ENCODE measurements at places on chromosomes 2 and 18.

DNA sequence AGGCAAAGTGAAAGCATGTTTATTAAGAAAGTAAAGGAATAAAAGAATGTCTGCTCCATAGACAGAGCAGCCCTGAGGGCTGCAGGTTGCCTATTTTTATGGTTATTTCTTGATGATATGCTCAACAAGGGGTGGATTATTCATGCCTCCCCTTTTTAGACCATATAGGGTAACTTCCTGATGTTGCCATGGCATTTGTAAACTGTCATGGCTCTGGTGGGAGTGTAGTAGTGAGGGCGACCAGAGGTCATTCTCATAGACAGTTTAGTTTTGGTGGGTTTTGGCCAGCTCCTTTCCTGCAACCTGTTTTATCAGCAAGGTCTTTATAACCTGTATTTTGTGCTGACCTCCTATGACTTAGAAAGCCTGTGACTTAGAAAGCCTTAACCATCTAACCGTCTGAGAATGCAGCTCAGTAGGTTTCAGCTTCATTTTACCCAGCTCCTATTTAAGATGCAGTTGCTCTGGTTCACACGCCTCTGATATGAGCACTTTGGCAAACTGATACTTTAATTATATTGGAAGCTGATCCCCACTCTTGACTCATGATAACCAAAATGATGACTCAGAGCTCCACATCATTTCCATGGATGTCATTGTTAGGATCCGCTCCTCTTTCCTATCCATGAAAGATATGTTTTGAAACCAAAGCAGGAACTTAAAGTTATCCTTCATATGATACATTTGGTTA lies 14.5 kb upstream of the ERMN start:
- no peak for DNase-seq

DNA sequence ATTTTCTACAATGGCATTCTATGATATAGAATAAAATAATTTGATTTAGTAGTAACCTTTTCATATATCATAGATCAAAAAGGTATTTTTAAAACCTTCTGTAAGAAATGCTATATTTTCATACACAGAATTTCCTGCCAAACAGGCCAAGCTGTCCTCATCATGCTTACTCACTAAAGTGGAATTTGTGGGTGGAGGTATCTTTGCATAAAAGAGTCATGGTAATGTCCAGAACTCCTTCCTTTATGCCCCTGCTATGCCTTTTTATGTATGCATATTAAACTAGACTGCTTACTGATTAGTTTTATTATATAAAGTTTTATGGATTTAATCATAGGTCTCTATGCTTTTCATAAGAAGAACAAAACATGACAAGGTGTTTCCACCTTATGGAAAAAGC lies 27.5 kb upstream of the MARCHF7 start:
- no peak for DNase-seq

DNA sequence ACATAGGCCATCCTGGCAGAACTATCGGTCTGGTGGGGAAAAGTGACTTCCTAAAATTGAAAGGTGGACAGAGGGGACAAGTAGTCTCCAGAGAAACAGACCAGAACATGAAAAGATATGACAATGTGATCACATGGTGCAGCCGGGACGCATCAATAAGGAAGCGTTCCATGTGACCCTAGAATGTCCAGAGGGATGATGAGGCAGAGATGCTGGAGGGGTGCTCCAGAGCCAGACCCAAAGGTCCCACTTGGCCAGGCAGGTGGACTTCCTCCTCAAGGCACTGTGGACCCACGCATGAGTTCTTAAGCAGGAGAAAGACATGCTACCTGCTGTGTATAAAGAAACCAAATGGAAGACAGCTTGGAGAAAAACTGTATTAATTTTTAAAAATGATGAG lies 50.2 kb downstream of the CDH2 start:
- DNase-seq = no peak

- DNase-seq = no peak
These were observed 29.4 kb upstream of the WDR75 start for GRCh38 chr2:189411860-189412259.

GRCh38 chr18:47427923-47428637 lies 176.6 kb upstream of the SKOR2 start:
- DNase-seq = no peak

- peak; percentile 16 for DNase-seq
These were observed 89.2 kb downstream of the DOCK10 start for GRCh38 chr2:224952936-224953657.

GRCh38 chr2:134621939-134622705 lies 96.7 kb downstream of the TMEM163 start:
- DNase-seq = no peak

- no peak for DNase-seq
These were observed 53.3 kb upstream of the NFU1 start for GRCh38 chr2:69490486-69490885.

DNA sequence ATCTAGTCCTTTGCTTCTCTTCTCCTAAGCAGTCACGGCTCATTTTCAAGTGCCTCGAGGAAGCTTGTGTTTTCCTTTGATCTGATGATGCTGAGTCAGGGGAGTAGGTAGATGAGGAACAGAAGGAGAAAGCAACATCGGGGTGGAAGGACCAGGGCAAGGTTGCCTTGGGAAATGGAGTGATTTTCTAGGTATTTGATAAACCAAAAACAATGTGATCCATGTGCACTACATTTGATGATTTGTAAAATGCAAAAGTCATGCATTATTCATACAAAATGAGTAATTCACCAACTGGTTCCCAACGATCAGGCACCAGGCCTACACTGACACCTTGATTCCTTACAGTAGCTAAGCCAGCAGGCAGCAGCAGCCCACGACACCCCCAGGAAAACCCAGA lies 205.3 kb downstream of the ANAPC1 start:
- DNase-seq = no peak

DNA sequence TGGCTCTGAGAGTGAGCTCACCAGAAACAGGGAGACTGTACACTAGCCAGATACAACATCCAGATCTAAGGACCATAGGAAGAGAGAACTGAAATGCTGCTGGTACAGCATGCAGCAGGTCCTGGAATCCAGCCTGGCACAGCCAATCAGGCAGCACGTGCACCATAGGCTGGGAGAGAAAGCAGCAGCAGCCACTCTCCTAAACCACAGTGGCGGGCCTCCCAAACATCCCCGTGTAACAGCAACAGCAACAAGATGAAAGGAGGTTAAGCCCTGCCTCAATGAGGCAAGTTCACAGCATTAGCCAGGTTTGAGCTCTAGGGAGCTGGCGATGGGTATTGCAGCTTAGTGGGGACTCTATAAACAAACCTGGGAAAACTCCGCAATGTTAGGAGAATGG lies 192.0 kb downstream of the EPHA4 start:
- no peak for DNase-seq

GRCh38 chr2:66437691-66438497 lies 3.0 kb downstream of the MEIS1 start:
- DNase-seq = no peak

- no peak for DNase-seq
These were observed 465.6 kb upstream of the POU3F3 start for GRCh38 chr2:104388296-104388695.

DNA sequence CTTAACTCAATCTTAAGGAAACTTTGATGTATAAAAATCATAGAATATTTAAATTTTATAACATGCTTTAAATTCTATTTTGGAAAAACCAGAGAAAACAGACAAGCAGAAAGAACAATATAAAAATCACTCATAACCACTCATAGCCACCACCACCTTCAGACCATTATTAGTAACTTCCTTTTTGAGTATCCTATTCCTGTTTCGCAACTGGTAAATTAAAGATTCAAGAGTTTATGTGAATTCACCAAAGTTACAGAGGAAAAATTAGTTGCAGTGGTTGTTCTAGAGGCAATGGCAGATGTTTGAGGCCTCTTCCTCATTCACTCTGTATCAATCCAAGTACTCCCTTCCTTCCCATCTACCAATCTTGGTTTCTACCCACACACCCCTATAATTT lies 49.3 kb upstream of the PROKR1 start:
- DNase-seq = no peak

Measured in activated CD4-positive, alpha-beta T cell treated with anti-CD3 and anti-CD28 coated beads, Interleukin-2, amount 50 U/mL, for 1 hour (primary cell).